Activated CD8-positive, alpha-beta memory T cell treated with anti-CD3 and anti-CD28 coated beads for 48 hours (primary cell): ENCODE measurements at places on chromosomes 2 and 18.

- DNase-seq, result no peak
Observed at GRCh38 chr2:139946690-139947089, 1166.5 kb upstream of the NXPH2 start.

- no peak for DNase-seq
Observed at GRCh38 chr2:100193291-100193710, 50.9 kb upstream of the AFF3 start.

DNA sequence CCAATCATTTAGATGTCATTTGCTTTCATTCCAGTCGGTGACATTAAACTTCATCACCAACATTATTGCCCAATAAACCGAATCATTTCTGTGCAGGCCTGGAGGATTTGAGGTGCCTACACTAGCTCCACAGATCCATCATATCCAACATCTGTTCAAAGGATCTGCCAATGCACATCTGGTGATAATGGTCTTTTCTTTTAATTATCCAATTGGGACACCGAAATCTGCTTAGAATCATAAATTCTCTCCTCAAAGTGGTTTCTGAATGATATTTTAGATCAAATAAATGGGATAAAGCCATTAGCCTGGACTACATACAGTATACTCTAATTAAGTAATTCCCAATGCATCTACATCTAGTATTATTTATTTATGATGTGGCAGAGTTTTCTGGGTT, 85.6 kb downstream of the ABCA12 start:
- no peak for DNase-seq

DNA sequence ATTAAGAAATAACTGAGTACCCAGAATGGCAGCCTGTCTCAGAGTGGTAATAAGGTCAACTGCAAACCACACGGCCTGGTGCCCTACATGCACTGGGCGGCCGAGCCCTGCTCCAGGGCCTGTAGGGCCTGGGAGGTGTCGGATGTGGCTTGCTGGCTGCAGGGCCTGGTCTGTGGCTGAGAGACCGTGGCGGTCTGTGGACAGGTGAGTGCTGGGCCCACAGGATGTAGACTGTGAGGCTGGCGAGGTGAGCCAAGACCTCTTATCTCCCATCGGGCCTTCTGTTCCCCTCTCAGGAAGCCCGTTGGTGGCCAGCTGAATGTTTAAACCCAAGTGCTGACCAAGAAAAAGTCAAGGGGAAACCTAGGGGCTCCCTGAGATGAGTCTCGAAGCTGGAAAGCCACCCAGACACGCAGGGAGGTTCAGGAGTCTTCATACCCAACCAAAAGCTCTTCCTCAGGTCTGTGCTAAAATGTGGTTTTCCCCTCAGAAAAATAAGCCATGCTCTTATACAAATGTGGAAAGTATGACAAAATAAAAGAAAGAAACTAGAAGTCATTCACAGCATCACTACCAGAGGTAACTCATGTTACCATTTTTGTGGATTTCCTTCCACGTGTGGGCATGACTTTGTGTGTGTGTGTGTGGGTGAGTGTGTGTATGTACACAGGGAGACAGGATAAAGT, 47.7 kb upstream of the CTDP1 start:
- no peak for DNase-seq

DNA sequence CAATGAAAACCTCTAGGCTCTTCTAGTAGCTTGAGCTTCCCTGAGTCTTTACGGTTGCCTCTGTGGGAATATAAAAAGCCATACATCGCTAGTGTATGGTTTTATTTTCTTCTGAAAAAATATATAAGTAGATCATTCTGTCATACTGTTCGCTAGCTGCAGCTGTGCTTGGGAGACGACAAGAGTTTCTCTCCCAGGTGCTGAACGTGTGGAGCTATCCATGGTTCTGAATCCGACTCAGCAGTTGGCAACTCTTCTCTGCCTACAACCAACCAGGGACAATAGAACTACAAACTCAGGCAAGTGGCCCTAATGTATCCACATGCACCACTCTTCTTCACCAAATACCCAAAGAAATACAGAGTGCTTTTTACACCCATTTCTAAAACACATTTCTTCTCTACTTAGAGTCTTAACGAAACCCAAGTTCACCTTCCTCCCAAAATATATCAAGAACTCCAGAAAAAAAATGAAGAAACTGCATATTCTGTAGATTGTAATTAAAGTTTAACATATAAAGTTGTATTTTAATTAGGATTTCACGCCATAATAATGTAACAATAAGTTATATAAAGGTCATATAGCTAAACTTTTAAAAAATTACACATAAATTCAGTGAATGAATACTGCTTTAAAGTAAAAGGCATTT, 2.2 kb upstream of the KCNH7 start:
- DNase-seq, result no peak

DNA sequence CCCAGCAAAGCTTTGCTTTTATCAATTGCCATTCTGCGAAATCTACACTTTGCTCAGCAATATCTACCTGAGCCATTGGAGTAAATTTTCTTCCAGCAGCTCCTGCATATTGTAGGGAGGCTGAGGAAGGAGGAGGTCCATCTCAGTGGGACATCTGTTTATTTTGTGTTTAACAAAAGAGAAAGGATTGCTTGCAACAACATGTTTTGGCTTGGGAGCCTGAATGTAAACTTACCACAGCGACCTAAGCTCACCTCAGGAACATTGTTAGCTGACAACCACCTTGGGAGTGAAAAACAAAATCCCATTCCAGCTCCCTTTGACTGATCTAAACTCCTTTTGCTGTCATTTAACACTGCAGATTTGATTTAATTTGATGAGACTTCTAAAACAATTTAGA, 356.1 kb downstream of the SS18 start:
- DNase-seq, result no peak

GRCh38 chr2:46281939-46282338, 15.3 kb upstream of the EPAS1 start:
- DNase-seq, result no peak

GRCh38 chr2:99613980-99614379, 124.2 kb upstream of the REV1 start:
- DNase-seq, result no peak

DNA sequence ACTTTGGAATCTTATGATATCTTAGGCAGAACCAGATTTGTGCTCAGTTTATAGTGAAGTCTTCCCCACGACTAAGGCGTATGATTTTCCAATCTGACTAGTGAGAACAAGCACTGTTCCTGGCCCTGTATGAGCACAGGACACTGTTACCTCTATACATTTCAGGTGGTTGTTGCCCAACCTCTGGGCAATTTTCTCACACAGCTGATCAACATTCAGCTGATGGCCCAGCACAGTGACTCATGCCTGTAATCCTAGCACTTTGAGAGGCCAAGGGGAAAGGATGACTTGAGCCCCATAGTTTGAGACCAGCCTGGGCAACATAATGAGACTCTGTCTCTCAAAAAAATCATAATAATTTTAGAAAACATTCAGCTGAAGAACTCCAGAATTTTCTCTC, 119.5 kb downstream of the ASXL3 start:
- no peak for DNase-seq

DNA sequence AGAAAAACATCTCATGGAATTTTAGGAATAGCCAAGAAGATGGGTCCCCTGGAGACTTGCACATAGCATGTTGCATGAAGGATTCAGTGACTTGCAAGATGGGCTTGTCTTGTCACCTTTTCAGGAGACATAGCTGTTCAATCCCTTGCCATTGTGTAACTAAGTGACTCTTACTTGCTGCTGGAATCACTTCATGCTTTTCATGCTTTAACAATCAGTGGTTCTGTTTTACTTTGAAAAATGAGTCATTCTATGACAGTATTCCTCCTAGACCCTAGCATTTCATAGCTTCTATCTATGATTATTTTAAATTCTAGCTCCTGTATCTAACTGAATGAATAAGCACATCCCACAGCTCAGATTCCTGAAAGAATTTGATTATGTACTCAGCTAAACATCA, 2.8 kb downstream of the KYNU start:
- no peak for DNase-seq

GRCh38 chr18:53797998-53798495, 426.4 kb downstream of the MBD2 start:
- no peak for DNase-seq

GRCh38 chr2:10951558-10952414, 40.1 kb downstream of the KCNF1 start:
- no peak for DNase-seq

DNA sequence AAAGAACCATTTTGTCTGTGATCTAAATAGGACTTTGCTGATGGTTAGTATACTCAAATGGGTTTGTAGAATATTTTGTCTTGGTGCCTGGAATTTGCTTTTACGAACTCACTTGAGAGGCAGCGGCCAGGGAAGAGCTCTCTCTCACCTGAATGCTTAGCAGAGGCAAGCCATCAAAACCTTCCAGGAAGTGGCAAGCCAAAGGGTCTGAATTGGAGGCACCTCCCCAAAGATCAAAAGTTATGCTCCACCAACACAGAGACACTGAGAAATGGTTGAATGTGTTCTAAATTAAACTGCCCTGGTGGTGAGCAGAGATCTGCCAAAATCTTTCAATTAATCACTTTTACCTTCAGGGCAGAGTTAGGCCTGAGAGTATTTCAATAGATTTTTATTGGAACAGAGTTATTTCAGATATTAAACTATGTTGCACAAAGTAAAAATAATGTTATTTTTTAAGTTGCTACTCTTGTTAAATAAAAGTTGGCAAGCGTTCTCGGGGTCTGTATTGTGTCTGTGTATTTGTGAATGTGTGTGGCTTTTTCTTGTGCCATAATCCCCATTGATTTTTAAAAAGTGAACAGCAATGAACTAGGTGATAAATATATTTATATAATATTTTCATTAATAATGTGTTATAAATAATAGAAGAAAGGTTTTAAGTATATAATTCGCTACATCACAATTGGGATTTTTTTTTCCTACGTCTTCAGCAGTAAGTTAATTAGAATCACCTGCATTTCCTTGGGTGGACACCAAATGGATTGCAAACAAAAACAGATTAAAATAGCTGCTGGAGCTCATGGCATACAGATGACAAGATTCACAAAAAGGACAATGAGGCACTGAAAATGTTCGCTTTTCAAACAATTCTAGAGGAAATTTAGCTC, 416.1 kb downstream of the ARHGAP15 start:
- DNase-seq, result no peak

- DNase-seq, result no peak
Observed at GRCh38 chr2:44602446-44602845, 240.7 kb downstream of the CAMKMT start.

DNA sequence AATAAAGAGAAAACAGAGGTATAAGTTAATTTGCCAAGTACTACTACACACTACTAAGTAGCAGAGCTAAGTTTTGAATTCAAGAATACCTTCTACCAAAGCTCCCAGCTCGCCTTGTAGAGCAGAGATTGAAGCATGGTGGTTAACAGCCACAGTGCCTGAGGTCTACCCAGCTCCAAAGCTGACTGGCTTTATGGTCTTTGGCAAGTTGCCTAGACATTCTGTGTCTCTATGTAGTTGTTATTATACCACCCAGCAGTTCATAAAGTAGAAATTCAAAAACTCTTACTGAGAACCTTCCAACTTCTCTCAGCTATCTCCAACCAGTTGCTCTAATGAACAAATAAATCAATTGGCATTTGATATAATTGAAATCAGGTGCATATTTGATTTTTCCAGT, 87.8 kb downstream of the PDE11A start:
- no peak for DNase-seq

GRCh38 chr2:109058802-109059201, 69.8 kb upstream of the EDAR start:
- DNase-seq, result no peak

- DNase-seq, result no peak
Observed at GRCh38 chr2:64296140-64296480, 151.9 kb upstream of the PELI1 start.

- DNase-seq, result no peak
Observed at GRCh38 chr2:176421297-176422050, 152.2 kb downstream of the MTX2 start.

GRCh38 chr2:124602759-124603158, 577.7 kb downstream of the CNTNAP5 start:
- DNase-seq, result no peak

- DNase-seq, result no peak
Observed at GRCh38 chr2:140422759-140423158, 1642.6 kb upstream of the NXPH2 start.

DNA sequence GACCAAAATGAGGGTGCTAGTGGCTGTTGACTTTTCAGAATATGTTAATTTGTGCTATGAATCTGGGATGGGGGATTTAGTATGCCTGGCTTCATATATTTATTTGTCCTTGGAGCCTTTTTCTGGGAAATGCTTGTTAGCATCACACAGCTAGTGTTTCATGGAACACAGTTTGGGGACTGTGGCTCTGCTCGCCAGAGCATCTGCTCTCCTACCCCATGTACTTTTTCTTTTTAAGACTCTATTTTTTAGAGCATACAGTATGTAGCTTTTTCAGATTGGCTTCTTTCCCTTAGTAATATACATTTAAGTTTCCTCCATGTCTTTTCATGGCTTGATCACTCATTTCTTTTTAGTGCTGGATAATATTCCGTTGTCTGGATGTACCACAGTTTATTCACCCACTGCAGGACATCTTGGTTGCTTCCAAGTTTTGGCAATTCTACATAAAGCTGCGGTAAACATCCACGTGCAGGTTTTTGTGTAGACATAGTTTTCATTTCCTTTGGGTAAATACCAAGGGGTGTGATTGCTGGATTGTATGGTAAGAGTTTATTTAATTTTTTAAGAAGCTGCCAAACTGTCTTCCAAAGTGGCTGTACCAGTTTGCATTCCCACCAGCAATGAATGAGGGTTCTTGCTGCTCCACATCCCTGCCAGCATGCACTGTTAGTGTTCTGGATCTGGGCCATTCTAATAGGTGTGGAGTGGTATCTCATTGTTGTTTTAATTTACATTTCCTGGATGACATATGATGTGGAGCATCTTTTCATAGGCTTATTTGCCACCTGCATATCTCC, 44.1 kb downstream of the EFR3B start:
- DNase-seq, result no peak

GRCh38 chr2:141517852-141518421, 612.9 kb downstream of the LRP1B start:
- DNase-seq, result no peak

DNA sequence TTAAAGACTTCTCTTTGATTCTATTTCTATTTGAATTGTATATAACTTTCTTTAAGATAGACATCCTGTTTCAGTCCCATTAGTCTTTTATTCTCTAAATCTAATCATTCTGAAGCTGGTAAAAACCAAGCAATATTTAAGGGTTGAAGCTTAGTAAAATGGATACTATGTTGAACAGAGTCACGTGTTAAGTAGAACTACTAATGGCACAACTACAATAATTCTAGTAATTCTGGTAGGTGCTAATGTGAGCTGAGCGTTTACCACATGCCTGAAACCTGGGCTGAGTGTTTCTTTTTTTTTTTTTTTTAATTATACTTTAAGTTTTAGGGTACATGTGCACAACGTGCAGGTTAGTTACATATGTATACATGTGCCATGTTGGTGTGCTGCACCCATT, 8.9 kb upstream of the AFF3 start:
- no peak for DNase-seq

GRCh38 chr2:178641498-178641897, 161.2 kb downstream of the PLEKHA3 start:
- DNase-seq, result no peak

- DNase-seq, result no peak
Observed at GRCh38 chr2:238097988-238098871, 1.9 kb upstream of the ESPNL start.

DNA sequence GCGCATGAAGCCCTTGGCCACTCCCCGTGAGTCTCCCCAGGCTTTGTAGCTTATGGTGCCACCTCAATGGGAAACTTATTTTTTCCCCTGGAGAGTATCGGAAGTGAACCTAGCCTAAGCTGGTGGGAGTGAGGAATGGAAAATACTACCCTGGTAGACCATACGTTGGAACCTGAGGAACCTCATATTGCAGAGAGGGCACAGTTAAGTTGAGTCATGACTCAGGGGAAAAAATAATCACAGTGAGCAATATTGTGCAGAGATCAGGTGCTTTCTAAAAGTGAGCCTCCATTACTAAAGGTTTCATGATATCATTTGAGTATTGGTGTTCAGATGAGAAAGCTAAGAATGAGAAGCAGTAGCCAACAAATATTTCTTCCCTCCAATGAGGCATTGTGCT, 360.5 kb upstream of the NT5C1B start:
- no peak for DNase-seq
